CD4-positive, alpha-beta T cell (primary cell): ENCODE measurements at places on chromosomes 12 and 14. TPM values are rescaled to one million over a fixed set of nuclear protein-coding genes. Genes with fewer than 3 reads are reported as not detected.

- no peak overlapping the region for H3K27ac ChIP-seq
- no peak for DNase-seq
- peaks cover 51% of the 10 kb centered on the region for H3K4me1 ChIP-seq
Observed at GRCh38 chr12:54331461-54331860, 6.5 kb downstream of the COPZ1 start.

DNA sequence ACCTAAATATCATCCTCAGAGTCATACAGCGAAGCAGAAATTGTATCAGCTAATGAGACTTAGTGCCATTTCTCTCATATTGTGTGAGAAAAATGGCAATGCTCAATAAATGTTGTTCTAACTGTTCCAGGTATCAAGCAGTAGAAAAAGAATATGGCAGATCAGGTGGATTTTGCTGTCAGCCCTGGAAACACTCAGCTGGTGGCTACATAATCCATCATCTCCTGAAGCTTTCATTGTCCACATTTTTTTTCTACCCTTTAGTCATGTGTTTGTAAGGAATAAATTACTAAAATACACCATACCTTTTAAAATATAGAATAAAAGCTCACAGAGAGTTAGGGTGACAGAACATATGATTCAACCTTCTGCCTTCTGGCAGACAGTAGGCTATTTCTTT is 840.3 kb downstream of the DIO2 start:
- no peak for DNase-seq
- H3K27me3 ChIP-seq, result no peaks in the 10 kb centered on the region
- H3K36me3 ChIP-seq, result no peaks in the 10 kb centered on the region
- no peak overlapping the region for H3K4me3 ChIP-seq
- H3K27ac ChIP-seq, result no peak overlapping the region

Gene GSG1
- not detected for total RNA-seq

DNA sequence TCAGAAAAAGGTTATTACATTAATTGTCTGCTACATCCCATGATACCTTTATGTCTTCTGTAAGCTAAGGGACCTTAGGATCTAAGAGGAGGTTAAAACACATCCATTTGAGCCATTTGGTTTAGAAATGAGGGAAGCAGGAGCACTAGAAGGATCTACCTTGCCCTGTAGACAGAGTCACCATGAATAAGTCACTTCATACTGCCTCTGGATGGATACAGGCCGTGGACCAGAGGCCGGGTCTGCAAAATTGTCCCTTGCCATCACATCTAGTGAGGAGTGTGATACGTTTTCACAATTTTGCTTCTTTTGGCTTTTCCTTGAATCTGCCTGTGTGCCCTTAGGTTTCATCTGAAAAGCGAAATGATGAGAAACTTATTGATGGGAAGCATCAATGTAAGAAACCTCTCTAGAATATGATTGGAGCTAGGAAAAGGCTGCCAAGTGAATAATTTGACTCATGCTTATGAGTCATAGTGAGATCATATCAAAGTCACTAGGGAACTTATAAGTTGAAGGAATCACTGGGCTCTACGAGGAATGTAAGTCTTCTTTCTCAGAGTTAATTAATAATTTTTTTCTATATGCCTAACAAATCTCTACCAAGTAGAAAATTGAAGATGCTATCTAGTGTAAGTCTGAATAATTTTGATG is 10.8 kb downstream of the GLRX5 start:
- no peak for DNase-seq
- no peaks in the 10 kb centered on the region for H3K27me3 ChIP-seq
- H3K27ac ChIP-seq, result no peak overlapping the region
- no peaks in the 10 kb centered on the region for H3K4me1 ChIP-seq

- H3K4me1 ChIP-seq, result no peaks in the 10 kb centered on the region
- no peak overlapping the region for H3K4me3 ChIP-seq
- no peak for DNase-seq
- no peaks in the 10 kb centered on the region for H3K36me3 ChIP-seq
- H3K27me3 ChIP-seq, result peaks cover 3% of the 10 kb centered on the region
- H3K27ac ChIP-seq, result no peak overlapping the region
Observed at GRCh38 chr12:2607881-2608607, 186.7 kb upstream of the FKBP4 start.

DNA sequence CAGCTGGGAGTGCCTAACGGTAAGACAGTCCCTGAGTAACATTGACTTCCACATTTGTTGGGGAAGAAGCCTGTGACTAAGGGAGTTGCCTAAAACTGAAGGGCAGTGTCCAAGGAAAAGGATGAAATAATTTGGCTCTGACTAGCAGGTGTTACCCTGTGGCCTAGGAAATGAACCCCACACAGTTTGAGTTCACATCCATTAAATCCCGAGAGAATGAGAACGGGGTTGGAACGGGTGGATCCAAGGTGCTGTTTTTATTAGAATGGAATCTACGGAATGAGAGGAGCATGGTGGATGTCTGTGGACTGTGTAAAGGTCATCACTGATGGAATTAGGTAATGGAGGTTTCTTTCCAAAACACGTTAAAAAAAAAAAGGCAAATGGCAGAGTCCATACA is 324.0 kb downstream of the MED13L start:
- no peaks in the 10 kb centered on the region for H3K4me1 ChIP-seq
- H3K27me3 ChIP-seq, result no peaks in the 10 kb centered on the region
- no peak overlapping the region for H3K4me3 ChIP-seq

DNA sequence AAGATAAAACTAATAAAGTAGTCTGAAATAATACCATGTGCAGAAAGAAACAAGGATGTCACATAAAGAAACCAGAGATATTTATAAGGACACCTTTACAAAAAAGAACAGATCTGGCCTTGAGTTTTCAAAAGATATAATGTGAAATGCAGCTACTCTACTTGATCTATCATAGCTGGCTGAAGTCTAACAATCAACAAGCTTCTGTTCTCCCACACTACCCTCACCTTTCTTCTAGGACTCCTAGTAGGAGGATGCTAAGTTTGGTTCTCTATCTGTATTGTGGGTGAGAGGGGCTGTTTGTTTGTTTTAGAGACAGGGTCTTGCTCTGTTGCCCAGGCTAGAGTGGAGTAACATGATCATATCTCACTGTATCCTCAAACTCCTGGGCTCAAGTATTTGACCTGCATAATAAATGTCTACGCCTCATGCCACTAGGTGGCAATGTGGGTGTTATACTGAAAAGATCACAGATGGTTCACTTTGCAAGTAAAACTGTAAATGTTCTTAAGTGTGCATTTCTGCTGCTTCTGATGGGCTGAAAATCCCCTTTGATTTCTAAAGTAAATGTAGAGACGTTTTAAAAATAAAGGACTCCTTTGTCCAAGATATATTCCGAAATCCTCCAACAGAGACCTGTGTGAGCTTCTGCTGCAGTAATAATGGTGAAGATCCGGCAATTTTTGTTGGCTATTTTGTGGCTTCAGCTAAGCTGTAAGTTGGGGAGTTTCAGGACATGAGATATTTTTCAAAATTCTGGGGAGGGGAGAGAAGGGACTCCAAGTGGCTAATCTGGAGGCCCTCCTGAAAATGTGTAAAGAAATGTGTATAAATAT is 269.3 kb downstream of the DAD1 start:
- H3K4me1 ChIP-seq, result no peaks in the 10 kb centered on the region
- H3K27ac ChIP-seq, result no peak overlapping the region
- H3K36me3 ChIP-seq, result no peaks in the 10 kb centered on the region
- peak overlapping the region; percentile 22 for H3K4me3 ChIP-seq
- no peaks in the 10 kb centered on the region for H3K27me3 ChIP-seq

DNA sequence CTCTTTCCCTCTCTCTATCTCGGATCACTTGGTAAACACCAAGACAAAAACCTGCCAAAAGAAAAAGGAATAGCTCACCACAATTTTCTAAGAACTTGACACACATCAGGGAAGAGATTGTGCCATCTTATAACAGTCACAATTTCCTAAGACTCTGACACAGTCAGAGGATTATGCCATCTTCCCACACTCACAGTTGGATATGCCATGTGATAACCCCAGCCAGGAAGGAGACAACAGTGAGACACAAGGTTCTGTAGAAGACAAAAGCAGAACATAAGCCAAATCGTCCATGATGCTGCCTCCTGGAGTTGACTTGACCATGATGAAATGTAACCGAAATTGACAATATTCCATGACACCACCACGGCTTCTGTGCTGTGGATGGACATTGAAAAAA is 2.8 kb upstream of the CLEC9A start:
- no peak overlapping the region for H3K4me3 ChIP-seq
- DNase-seq, result no peak
- no peaks in the 10 kb centered on the region for H3K4me1 ChIP-seq
- H3K36me3 ChIP-seq, result no peaks in the 10 kb centered on the region
- H3K27me3 ChIP-seq, result no peaks in the 10 kb centered on the region

- no peaks in the 10 kb centered on the region for H3K36me3 ChIP-seq
- H3K27me3 ChIP-seq, result no peaks in the 10 kb centered on the region
Observed at GRCh38 chr12:131195796-131196195, 242.1 kb downstream of the ADGRD1 start.

GRCh38 chr12:75389061-75389460 is 1.8 kb upstream of the GLIPR1L2 start:
- H3K4me3 ChIP-seq, result no peak overlapping the region
- no peaks in the 10 kb centered on the region for H3K36me3 ChIP-seq
- peak overlapping the region; percentile 91 for H3K27ac ChIP-seq
- H3K4me1 ChIP-seq, result peaks cover 8% of the 10 kb centered on the region
- no peaks in the 10 kb centered on the region for H3K27me3 ChIP-seq

Gene NPAS3
- total RNA-seq, result not detected

- no peak overlapping the region for H3K4me3 ChIP-seq
- H3K36me3 ChIP-seq, result no peaks in the 10 kb centered on the region
- peaks cover 5% of the 10 kb centered on the region for H3K27me3 ChIP-seq
- no peak overlapping the region for H3K27ac ChIP-seq
- DNase-seq, result no peak
- H3K4me1 ChIP-seq, result no peaks in the 10 kb centered on the region
Observed at GRCh38 chr14:54356172-54356571, 40.6 kb upstream of the CDKN3 start.

DNA sequence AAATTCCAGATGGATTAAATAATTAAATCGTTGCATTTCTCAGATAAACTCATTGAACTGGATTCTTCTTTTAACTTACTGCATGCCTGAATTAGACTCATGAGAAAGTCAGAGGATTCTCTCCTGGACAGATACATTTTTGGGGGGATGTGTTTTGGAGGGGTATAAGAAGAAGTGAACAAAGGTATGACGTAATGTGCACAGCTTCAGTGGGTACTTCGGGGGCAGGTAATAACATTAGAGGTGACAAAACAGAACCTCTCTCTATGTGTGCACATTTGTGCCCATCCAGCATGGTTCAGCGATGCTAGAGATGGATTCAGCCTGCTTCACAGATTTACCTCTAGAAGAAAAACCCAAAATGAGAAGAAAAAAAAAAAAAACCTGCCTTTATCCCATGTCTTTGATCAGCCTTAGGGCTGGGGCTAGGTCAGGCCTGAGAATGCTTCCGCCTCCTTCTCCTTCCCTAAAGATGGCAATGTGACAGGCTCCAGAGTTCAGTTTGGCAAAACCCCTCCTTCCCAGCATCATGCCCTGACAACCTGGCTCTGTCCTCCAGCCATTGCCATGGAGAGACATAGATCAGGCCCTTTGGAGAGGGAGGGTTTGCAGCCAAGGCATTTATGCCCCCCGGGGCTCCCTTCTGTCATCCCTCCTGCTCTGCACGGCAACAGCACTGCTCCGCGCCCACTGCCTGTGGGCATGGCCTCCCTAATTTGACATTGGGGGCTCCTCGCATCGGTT is 166.7 kb downstream of the KCNA5 start:
- H3K36me3 ChIP-seq, result no peaks in the 10 kb centered on the region
- H3K4me1 ChIP-seq, result no peaks in the 10 kb centered on the region
- no peak overlapping the region for H3K4me3 ChIP-seq
- no peak overlapping the region for H3K27ac ChIP-seq

Gene APOLD1
- total RNA-seq, result 1.8 TPM

DNA sequence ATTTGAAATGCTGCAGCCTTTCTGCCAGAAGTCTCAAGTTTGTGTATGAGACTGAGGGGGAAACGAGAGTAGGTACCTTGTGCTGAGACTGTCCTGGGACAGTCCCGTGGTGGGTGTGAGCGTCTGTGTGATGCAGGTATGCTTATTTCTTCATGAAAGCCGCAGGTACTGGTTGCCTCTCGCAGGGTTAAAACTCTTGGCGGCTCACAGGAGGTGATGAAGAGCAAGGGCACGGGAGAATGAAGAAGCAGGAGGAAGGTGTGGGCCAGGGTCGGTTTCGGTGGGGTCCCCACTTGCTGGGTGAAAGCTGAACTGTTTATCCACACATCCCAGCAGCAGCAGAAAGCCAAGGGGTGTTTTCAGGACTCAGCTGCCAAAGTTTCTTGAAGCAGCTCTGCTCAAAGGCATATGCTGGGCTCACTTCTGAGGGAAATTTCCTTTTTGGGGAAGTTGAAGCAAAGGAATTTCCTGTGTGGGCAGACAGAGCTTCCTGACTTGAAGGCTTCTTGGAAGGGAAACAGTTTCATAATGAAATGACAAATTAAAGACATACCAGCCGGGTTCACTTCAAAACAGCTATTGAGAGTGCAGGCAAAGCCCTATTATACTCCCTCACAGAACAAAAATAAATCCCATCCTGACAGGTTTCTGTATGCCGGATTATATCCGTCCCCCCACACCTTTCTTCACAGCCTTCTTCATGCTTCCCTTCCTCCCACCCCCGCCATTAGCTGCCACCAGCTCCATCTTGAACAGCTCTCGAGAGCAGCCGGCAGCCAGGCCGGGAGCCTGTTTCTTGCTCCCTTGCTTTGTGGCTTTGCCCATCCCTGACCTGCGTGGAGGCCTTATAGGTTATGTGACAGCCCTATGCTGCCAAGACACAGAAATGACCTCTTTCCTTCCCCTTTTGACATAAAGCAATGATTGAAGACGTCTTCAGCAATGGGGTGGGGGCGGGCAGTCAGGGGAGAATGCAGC is 116.6 kb downstream of the ETV6 start:
- H3K36me3 ChIP-seq, result no peaks in the 10 kb centered on the region
- H3K4me1 ChIP-seq, result peaks cover 44% of the 10 kb centered on the region

- H3K36me3 ChIP-seq, result no peaks in the 10 kb centered on the region
- H3K27ac ChIP-seq, result no peak overlapping the region
- DNase-seq, result no peak
- no peaks in the 10 kb centered on the region for H3K27me3 ChIP-seq
- H3K4me1 ChIP-seq, result no peaks in the 10 kb centered on the region
Observed at GRCh38 chr14:22667881-22668280, 23.7 kb upstream of the OR6J1 start.

- no peaks in the 10 kb centered on the region for H3K4me1 ChIP-seq
- H3K36me3 ChIP-seq, result no peaks in the 10 kb centered on the region
- no peak overlapping the region for H3K4me3 ChIP-seq
- no peak overlapping the region for H3K27ac ChIP-seq
Observed at GRCh38 chr12:111085096-111085495, 164.7 kb upstream of the MYL2 start.

GRCh38 chr12:44812062-44812461 is 64.1 kb downstream of the NELL2 start:
- peaks cover 7% of the 10 kb centered on the region for H3K4me1 ChIP-seq
- no peaks in the 10 kb centered on the region for H3K27me3 ChIP-seq
- no peak overlapping the region for H3K4me3 ChIP-seq

GRCh38 chr12:70246580-70246979 is 3.3 kb downstream of the CNOT2 start:
- H3K4me3 ChIP-seq, result no peak overlapping the region
- peaks cover 9% of the 10 kb centered on the region for H3K4me1 ChIP-seq
- H3K36me3 ChIP-seq, result peaks cover 5% of the 10 kb centered on the region
- no peak overlapping the region for H3K27ac ChIP-seq

GRCh38 chr12:102513739-102514138 is 33.4 kb upstream of the IGF1 start:
- no peak overlapping the region for H3K27ac ChIP-seq
- H3K4me1 ChIP-seq, result no peaks in the 10 kb centered on the region
- H3K4me3 ChIP-seq, result no peak overlapping the region
- no peaks in the 10 kb centered on the region for H3K36me3 ChIP-seq

- no peak for DNase-seq
- peaks cover 98% of the 10 kb centered on the region for H3K36me3 ChIP-seq
- peaks cover 8% of the 10 kb centered on the region for H3K4me1 ChIP-seq
- H3K27ac ChIP-seq, result no peak overlapping the region
- H3K4me3 ChIP-seq, result no peak overlapping the region
Observed at GRCh38 chr14:100124551-100125088, 34.8 kb downstream of the DEGS2 start.

Gene IGFBP6
- not detected for total RNA-seq

Gene MYL6B
- 6.4 TPM for total RNA-seq
